ENCODE measurements at places on chromosomes 3 and 15. TPM values are rescaled to one million over a fixed set of nuclear protein-coding genes. Genes with fewer than 3 reads are reported as not detected.

- DNase-seq, result no peak
Observed at GRCh38 chr15:33099739-33100138, 94.8 kb downstream of the FMN1 start.

GRCh38 chr3:148790851-148791735 lies 36.5 kb upstream of the CPB1 start:
- no peak for DNase-seq

DNA sequence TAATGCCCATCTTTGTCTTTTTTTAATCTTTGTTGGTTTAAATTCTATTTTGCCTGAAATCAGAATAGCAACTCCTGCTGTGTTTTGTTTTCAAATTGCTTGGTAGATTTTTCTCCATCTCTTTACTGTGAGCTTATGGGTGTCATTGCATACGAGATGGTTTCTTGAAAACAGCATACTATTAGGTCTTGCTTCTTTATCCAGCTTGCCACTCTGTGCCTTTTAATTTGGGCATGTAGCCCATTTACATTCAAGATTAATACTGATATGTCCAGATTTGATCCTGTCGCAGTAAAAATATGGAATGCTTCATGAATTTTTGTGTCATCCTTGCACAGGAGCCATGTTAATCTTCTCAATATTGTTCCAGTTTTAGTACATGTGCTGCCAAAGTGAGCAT lies 316.6 kb downstream of the CGGBP1 start:
- no peak for DNase-seq

Gene MYO5C
- total RNA-seq, result 1.3 TPM

GRCh38 chr15:59179717-59180116 lies 26.9 kb upstream of the LDHAL6B start:
- DNase-seq, result no peak

DNA sequence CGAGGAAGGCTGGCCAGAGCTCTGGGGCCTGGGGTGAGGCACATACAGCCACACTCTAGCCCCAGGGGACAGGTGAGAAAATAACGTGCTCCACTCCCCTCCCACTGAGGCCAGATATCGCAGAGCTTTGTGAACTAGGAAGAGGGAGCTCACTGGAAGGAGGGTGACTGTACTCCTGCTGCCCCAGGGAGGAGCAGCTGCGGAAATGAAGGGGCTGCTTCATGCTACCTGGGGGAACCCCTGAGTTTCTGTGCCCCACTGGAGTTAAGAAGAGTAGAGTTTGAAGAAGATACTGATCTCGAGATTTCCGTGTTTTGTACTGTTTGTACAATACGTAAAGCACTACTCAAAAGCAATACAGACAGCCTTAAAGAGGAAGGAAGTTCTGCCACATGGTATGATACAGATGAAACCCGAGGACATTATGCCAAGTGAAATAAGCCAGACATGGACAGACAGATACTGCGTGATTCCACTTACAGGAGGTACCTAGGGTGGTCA lies 44.6 kb downstream of the CMTM6 start:
- DNase-seq, result peak; percentile 47

DNA sequence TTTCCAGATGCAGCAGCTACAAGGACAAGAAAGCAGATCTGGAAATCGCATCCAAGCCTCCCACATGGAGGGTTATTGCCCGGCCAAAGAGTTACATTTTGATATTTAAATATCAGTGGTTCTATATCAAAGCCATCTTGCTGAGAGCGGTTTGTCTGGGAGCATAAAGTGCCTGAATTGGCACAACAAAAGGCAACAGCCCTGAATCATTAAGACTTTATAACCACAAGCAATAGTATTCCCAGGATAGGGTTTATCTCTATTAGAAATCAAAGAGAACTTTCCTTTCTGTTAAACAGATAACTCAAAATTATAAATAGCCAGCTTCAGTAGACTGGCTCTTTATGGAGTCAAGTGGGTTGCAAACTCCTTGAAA lies 564.7 kb downstream of the ROBO1 start:
- DNase-seq, result no peak

Gene LAMB2
- total RNA-seq, result not detected

DNA sequence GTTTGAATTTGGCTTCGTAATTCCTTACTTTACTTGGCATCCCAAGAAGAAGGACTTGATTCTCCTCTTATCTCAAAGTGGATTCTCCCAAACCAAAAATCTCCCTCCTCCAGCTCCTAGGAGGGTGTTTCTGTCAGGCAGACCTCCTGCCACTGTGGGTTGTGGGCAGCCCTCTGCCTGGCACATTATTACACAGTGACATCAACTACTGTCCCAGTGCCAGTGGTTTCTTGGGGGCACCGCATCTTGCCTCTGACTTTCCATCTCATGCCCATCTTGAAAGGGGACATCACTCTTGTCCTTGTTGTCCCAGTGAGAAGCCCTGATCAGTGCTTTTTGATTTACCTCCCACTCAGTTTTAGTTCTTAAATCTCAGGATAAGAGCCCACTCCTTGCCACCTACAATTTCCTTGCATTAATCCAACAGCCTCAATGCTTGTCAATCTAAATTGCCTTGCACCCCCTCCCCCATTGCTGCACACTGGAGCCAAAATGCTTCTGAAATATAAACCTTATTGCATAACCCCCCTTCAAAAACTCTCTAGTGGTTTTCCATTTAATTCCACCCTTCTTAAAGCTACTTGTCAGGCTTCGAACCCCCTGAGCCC lies 81.0 kb downstream of the TRAK1 start:
- DNase-seq, result no peak

DNA sequence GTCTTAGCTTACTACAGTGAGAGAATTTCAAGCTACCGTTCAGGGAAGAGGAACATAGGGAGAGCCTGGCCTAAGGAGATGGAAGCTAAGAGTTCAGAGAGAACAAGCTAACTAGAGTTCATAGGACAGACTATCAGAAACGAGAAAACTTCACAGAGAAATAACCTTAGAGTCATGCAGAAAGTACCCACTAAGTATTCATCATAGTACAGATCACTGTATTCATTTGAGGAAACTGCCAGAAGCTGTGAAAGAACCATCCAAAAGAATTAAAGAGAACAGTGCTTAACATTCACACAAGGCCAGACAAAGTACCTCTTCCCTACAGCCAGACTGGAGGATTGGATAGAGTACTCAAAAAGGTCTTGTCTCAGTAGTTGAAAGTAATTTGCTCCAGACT lies 15.2 kb upstream of the GBE1 start:
- DNase-seq, result no peak

DNA sequence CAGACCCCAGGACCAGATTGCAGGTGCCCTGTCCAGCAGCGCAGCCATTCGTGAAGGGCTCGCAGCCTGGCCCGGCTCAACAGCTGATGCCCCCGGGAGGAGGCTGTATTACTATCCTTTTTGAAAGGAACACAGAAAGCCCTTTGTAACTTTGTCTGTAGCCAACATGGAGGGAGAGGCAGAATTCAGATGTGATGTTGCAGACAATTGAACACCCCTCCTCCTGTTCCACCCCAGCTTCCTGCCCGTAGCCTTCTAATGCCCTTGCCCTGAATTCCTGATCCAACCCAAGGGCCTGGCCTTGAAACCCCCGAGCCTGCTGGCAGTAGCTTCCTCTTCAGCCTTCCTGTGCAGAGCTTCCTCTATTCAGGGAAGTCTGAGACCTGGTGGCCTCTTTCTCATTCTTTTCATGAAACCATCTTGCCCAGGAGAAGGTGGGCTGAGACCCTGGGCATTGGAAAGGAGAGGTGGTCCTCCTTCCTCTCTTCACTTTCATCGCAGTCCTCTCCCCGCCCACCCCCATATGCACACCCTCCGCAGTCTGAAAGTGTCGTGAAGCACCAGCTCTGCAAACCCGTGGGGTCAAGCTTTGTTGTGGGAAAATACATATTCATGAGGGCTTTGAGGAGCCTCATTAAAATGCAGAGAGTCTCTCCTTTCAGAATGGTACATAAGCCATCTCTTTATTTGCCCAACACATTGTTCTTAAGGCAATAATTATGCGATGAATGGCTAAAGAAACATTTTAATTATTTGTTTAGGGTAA lies 109.2 kb downstream of the APBA2 start:
- DNase-seq, result no peak

GRCh38 chr15:37891766-37892368 lies 42.6 kb upstream of the TMCO5A start:
- DNase-seq, result no peak

Gene SLC6A20
- not detected for total RNA-seq

GRCh38 chr3:119645813-119646212 lies 14.6 kb downstream of the POPDC2 start:
- no peak for DNase-seq

DNA sequence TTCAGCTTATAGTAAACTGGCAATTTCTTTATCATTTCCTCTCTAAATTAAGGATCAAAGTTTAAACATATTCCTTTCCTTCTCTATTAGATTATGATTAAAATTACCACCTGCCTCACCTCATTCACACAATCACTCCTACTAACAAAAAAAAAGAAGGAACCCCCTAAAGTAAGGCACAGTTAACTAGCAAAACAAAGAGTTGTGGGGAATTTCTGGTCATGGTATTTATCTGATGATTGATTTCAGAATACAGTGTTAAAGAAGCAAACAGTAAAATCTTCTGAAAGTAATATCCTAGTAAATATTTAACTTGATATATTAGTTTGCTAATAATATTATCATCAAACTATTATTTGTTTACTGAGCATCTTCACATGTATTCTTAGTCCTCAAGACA lies 8.8 kb downstream of the GBE1 start:
- DNase-seq, result no peak

Gene DUOXA2
- total RNA-seq, result not detected

DNA sequence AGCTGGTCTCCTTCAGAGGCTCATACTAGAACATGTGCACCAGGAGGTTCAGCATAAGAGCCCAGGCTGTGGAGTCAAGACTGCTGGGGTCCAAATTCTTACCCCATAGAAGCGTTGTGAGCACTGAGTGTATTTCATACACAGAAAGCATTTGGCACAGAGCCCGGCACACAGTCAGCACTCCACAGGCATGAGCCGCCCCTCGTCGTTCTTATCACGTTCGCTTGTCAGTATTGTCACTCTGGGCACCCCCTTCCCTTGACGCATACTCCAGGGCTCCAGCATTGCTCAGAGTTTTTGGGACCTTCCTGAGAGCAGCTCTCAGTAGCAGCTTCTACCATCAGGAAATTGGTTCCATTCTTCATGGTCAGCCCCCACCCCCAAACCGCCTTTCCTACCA lies 25.2 kb downstream of the CORO2B start:
- DNase-seq, result no peak

GRCh38 chr15:101188637-101189408 lies 63.0 kb downstream of the CHSY1 start:
- DNase-seq, result no peak

Gene ADGRG7
- not detected for total RNA-seq

- DNase-seq, result peak; percentile 29
Observed at GRCh38 chr15:55319537-55320237, 665 bp downstream of the PIGB start.

- no peak for DNase-seq
Observed at GRCh38 chr3:12420393-12420792, 63.9 kb upstream of the TSEN2 start.

- peak; percentile 30 for DNase-seq
Observed at GRCh38 chr15:43828061-43828657, 1.4 kb downstream of the WDR76 start.

Gene NEK10
- 0.35 TPM for total RNA-seq

Gene STRIT1
- total RNA-seq, result not detected

DNA sequence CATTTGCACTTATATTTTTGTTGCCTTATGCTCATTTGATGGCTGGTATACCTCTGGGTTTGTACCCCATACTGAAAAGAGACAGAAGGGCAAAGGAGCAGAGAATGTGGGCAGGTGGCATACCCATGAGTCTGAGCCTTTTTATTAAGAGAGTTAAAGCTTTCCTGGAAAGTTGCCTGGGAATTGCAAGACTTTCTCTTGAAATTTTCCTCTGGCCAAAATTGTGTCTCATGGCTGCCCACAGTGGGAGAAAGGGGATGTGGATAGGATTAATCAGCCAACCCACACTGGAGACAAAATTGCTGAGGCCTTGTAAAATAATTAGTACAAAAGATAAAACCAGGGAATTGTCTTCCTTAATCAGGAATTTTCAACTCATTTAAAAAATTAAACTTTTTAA lies 8.2 kb upstream of the NMD3 start:
- DNase-seq, result no peak

DNA sequence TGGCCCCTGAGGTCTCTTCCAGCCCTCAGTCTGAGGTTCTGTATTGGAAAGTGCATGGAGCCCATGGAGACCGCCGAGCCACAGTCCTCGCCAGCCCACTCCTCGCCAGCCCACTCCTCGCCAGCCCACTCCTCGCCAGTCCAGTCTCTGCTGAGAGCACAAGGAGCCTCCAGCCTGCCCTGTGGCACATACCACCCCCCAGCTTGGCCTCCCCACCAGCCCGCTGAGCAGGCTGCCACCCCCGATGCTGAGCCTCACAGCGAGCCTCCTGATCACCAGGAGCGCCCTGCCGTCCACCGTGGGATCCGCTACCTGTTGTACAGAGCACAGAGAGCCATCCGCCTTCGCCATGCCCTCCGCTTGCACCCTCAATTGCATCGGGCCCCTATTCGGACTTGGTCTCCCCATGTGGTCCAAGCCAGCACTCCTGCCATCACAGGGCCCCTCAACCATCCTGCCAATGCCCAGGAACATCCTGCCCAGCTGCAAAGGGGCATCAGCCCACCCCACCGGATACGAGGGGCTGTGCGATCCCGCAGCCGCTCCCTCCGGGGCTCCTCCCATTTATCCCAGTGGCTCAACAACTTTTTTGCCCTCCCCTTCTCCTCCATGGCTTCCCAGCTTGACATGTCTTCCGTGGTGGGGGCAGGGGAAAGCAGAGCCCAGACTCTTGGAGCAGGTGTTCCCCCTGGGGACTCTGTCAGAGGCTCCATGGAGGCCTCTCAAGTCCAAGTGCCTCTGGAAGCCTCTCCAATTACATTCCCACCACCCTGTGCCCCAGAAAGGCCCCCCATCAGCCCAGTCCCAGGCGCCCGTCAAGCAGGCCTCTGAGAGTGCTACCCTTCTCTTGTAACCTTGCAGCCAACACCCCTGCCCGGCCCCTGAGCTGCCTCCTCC lies 40.9 kb downstream of the PML start:
- no peak for DNase-seq

DNA sequence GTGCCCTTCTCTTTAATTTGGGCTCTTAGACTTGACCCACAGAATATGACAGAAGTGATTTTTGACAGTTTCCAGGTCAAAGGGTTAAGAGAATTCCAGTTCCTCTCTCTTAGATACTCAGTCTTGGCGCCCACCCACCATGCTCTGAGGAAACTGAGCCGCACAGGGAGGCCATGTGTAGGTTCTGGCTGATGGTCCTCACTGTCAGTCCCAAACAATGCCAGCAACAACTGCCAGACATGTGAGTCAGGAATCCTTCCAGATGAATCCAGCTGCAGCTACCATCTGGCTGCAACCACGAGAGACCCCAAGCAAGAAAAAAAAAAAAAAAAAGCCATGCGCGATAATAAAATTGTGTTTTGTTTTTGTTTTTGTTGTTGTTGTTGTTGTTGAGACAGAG lies 326.6 kb downstream of the MAGI1 start:
- no peak for DNase-seq

Gene OR5K2
- not detected for total RNA-seq

Gene PCBP4
- 31.0 TPM for total RNA-seq

Data from activated CD4-positive, alpha-beta memory T cell treated with anti-CD3 and anti-CD28 coated beads, Interleukin-2, amount 10 ng/mL, durations not matched to agents 7 days and 5 days (primary cell).